A549 treated with ZK216348 at 1 μM for 4 hours (cell line): ENCODE measurements at places on chromosomes 11 and 22. TPM values are rescaled to one million over a fixed set of nuclear protein-coding genes. Genes with fewer than 3 reads are reported as not detected.

BET1L gene
- total RNA-seq, result 28.4 to 49.2 TPM (median 46.5 TPM) in 5 replicates

MMP7 gene
- total RNA-seq, result 19.3 to 36.5 TPM (median 22.8 TPM) in 5 replicates

KCNQ1 gene
- 0.62 to 1.0 TPM (median 0.71 TPM) in 4 of 5 replicates, not detected in the other for total RNA-seq

DGCR6L gene
- total RNA-seq, result 22.6 to 46.3 TPM (median 41.0 TPM) in 5 replicates

SCGB1D2 gene
- not detected in 5 replicates for total RNA-seq

OR56A1 gene
- total RNA-seq, result not detected in 5 replicates

SERPINH1 gene
- 57.1 to 112 TPM (median 100 TPM) in 5 replicates for total RNA-seq

FXYD6 gene
- total RNA-seq, result 0.20 to 0.53 TPM (median 0.31 TPM) in 5 replicates

SLC6A5 gene
- total RNA-seq, result not detected in 5 replicates

ZNF70 gene
- 0.93 to 1.2 TPM (median 1.1 TPM) in 5 replicates for total RNA-seq

CHRM4 gene
- 0.33 to 1.3 TPM (median 0.48 TPM) in 5 replicates for total RNA-seq

NDUFA6 gene
- 61.8 to 72.3 TPM (median 66.9 TPM) in 5 replicates for total RNA-seq

SELENOM gene
- total RNA-seq, result 44.3 to 71.4 TPM (median 66.5 TPM) in 5 replicates

MMP1 gene
- 0.58 to 1.3 TPM (median 1.0 TPM) in 5 replicates for total RNA-seq

NCR3LG1 gene
- 1.9 to 2.8 TPM (median 2.6 TPM) in 5 replicates for total RNA-seq

HBE1 gene
- 0.53 TPM in 1 of 5 replicates, not detected in the others for total RNA-seq

LGR4 gene
- 21.0 to 48.6 TPM (median 35.1 TPM) in 5 replicates for total RNA-seq

MMP8 gene
- total RNA-seq, result not detected in 5 replicates

RASSF10 gene
- total RNA-seq, result 1.6 to 4.3 TPM (median 3.4 TPM) in 5 replicates

CCDC88B gene
- total RNA-seq, result 9.6 to 15.0 TPM (median 10.9 TPM) in 5 replicates

CNGA4 gene
- 0.12 TPM in 2 of 5 replicates, not detected in the others for total RNA-seq

IRF7 gene
- total RNA-seq, result 3.3 to 7.2 TPM (median 6.7 TPM) in 5 replicates

PATE4 gene
- total RNA-seq, result not detected in 5 replicates

ARL14EP gene
- 10.7 to 17.0 TPM (median 15.6 TPM) in 5 replicates for total RNA-seq

OSBP gene
- total RNA-seq, result 25.8 to 33.1 TPM (median 30.0 TPM) in 5 replicates

FBLN1 gene
- total RNA-seq, result 27.7 to 58.9 TPM (median 50.1 TPM) in 5 replicates

HPS5 gene
- 12.3 to 16.0 TPM (median 13.3 TPM) in 5 replicates for total RNA-seq

ROBO4 gene
- total RNA-seq, result not detected in 5 replicates

CASP5 gene
- not detected in 5 replicates for total RNA-seq

MUC6 gene
- total RNA-seq, result 0.30 TPM in 1 of 5 replicates, not detected in the others

POTEH gene
- not detected in 5 replicates for total RNA-seq

LRRC75B gene
- 5.1 to 9.9 TPM (median 8.1 TPM) in 5 replicates for total RNA-seq

PNPLA5 gene
- not detected in 5 replicates for total RNA-seq

TRIM68 gene
- 8.2 to 10.8 TPM (median 9.7 TPM) in 5 replicates for total RNA-seq

CRYBB3 gene
- not detected in 5 replicates for total RNA-seq

OR4P4 gene
- total RNA-seq, result not detected in 5 replicates

BRSK2 gene
- total RNA-seq, result 6.5 to 7.9 TPM (median 6.9 TPM) in 5 replicates

GUCY1A2 gene
- 0.06 to 0.14 TPM in 2 of 5 replicates, not detected in the others for total RNA-seq

CAPN5 gene
- 5.6 to 12.4 TPM (median 8.7 TPM) in 5 replicates for total RNA-seq

DGCR2 gene
- 16.0 to 24.5 TPM (median 20.6 TPM) in 5 replicates for total RNA-seq

MYEOV gene
- 97.8 to 134 TPM (median 127 TPM) in 5 replicates for total RNA-seq

CRYBB1 gene
- not detected in 5 replicates for total RNA-seq

MIEF1 gene
- 20.9 to 28.7 TPM (median 23.6 TPM) in 5 replicates for total RNA-seq

SULT4A1 gene
- total RNA-seq, result not detected in 5 replicates

DBX1 gene
- total RNA-seq, result not detected in 5 replicates

TSPAN18 gene
- total RNA-seq, result 1.9 to 3.6 TPM (median 2.9 TPM) in 5 replicates

TMPRSS4 gene
- total RNA-seq, result 0.14 TPM in 1 of 5 replicates, not detected in the others

NAALAD2 gene
- not detected in 5 replicates for total RNA-seq

KRTAP5-9 gene
- not detected in 5 replicates for total RNA-seq

CSF2RB gene
- total RNA-seq, result not detected in 5 replicates

OVOL1 gene
- total RNA-seq, result 0.08 to 0.15 TPM (median 0.09 TPM) in 3 of 5 replicates, not detected in the others

SNX32 gene
- not detected in 5 replicates for total RNA-seq

MRGPRX4 gene
- total RNA-seq, result not detected in 5 replicates

OR2AT4 gene
- total RNA-seq, result not detected in 5 replicates

PATE2 gene
- 0.41 TPM in 1 of 5 replicates, not detected in the others for total RNA-seq
